Stimulated activated CD4-positive, alpha-beta T cell treated with anti-CD3 and anti-CD28 coated beads, TNF-alpha, amount 100 ng/mL, for 48 hours (primary cell): ENCODE measurements at places on chromosomes 3 and 15.

DNA sequence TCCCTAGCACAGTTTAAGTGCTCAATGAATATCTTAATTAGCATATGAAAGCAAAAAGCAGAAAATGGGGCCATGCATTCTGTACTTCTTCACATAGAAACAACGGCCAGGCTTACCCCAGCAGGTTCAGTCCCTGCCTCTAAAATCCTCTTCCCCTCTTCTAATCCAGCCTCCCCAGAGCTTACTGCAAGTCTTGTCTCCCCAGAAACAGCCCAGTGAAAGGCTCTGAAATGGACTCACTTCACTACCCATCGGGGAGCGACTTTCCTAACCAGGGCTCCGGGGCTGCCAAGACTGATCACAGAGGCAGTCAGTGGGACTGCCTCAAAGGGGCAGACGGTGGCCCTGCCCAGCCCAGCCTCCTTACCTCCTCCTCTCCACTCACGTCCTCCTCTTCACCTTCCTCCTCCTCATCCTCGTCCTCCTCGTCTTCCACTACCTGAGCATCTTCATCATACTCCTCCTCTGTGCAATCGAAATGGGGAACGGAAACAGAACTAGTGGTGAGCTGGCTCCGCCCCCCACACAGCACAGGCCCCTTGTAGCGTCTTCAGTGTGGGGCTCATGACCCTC is 38.0 kb downstream of the ANP32A start:
- no peak for DNase-seq

- no peak for DNase-seq
Observed at GRCh38 chr3:112619295-112619694, 21.6 kb downstream of the CCDC80 start.

- DNase-seq = no peak
Observed at GRCh38 chr3:86634361-86634760, 356.6 kb downstream of the VGLL3 start.

GRCh38 chr3:64895106-64895990 is 207.5 kb upstream of the ADAMTS9 start:
- DNase-seq = no peak

DNA sequence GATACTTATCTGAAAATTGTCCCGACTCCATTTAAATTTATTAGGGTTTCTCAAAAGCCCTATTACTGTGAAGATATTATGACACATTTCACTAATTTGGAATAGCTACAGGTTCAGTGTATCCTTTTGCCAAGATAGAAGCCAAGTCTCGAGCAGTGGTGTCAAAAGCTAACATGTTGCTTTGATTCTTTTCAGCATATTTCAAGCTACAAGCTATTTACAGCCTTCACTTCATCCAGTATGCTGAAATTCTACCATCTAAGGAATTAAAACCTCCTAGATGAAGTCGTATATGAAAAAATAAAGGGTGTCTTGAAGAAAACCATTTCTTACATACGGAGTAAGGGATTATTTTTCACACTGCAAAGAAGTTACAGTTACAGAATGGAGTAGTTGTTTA is 31.2 kb upstream of the ADAMTS9 start:
- DNase-seq = no peak

DNA sequence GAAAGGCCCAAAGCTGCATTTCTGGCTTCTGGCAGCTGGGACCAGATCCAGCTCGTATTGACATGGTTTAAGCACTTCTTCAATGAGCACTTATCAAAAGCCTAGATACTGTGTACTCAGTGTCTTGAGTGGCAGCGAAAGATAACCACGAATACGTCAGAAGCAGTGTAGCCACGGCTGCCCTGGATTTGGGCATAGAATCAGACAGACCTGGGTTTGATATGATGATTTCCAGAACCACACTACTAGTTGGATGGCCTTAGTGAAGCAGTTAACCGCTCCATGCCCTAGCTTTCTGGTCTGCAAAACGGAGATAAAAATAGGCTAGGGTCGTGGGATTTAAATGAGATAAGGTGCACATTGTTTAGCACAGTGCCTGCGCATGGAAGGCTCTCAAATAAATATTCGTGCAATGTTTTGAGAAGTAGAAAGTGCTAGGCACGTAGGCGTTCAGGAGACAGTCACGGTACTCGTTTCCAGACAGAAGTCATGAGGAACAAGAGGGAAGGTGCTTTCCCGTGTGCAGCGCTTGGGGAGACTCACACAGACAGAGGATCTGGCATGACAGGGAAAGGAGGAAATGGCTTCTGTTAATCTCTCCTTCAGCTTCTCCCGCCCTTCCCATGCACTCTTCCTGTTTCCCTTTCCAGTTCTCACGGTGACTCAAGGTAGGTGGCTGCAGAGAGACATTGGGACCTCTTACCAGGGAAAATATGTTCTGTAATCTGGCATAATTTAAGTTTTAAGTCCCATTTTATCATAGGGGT is 70.3 kb downstream of the CCNL1 start:
- no peak for DNase-seq

- DNase-seq = no peak
Observed at GRCh38 chr3:138513090-138513843, 78.9 kb downstream of the ESYT3 start.

DNA sequence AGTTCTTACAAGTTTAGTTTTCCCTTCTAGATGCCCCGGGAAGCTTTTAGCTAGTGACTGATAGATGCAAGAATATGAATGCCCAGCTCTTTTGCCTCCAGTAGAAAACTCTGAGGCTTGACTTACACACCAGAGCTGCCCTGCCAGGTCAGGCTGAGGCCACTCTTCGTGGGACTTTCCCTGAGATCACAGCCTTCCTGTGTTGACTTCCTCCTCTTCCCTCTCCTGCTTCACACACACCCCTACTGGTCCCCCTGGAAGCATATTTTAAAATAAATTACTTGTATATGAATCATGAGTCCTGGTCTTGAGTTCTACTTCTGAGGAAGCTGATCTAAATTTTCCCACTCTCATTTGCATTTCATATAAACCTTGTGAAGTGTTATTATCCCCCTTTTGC is 413.7 kb downstream of the PDCD6IP start:
- DNase-seq = no peak

DNA sequence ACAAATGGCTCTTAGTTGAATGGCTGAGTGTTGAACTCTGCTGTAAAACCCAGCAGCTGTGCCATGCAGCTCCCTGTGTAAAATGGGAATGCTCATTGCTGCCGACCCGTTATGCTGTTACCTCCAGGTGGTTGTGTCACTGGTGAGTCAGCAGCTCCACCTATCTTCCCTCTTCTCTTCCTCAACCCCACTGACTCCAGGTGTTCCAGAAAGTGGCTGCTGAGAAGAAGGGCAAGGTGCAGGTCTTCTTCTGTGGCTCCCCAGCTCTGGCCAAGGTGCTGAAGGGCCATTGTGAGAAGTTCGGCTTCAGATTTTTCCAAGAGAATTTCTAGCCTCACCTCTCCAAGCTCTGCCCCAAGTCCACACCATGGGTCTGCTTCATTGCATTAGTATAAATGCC is 41.9 kb downstream of the NOX5 start:
- no peak for DNase-seq

- DNase-seq = no peak
Observed at GRCh38 chr3:180011927-180012326, 24.8 kb downstream of the PEX5L start.

GRCh38 chr3:160943996-160944395 is 161.2 kb downstream of the B3GALNT1 start:
- DNase-seq = no peak

GRCh38 chr3:147757866-147758265 is 348.7 kb downstream of the ZIC1 start:
- no peak for DNase-seq

DNA sequence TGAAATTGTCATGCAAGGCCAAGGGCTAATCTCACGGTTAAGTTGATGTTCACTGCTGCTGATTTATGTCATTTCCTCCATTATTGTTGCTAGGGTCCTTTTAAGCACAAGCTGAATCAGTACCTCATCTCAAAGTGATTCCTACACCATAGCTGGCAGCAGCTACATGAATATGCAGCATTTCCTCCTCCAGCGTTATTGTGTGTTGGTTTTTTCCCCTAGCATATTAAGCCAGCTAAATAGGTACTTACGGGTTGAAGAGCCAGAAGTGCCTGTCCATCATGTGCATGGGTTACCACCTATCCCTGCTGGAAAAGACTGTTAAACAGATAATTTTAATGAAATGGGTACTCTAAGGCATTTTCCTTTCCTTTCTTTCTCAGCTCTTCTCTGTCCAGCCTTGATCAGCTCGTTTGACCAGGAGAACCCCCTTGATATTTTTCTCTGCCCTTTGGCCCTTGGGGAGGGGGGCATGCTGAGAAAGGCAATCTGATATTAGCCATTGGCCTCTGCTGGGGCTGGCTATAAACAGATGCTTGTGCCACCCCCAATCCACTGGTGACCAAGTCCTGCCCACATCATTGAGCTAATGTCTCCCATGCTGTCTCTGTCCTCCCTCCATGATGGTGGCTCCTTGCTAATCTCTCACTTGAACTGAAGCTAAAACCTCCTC is 115.6 kb upstream of the PLXNA1 start:
- no peak for DNase-seq

GRCh38 chr3:10933805-10934481 is 58.6 kb upstream of the SLC6A1 start:
- no peak for DNase-seq

DNA sequence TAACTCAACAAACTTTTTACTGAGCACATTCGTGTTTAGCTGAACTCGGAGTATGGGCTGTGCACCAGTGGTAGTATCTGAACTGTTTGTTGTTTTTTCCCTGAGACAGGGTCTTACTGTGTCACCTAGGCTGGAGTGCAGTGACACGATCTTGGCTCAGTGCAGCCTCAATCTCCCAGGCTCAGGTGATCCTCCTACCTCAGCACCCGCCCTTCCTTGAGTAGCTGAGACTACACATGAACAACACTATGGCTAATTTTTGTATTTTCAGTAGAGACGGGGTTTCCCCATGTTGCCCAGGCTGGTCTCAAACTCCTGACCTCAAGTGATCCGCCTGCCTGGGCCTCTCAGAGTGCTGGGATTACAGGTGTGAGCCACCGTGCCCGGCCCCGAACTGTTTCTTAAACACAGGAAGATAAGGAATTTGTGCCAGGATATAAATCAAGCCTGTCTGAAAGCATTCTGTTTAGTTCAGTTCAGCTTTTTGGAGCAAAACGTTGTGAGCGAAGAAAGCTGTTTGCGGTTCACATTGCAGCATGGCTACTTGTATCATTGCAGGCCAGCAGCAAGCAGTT is 40.4 kb upstream of the SKOR1 start:
- DNase-seq = no peak

GRCh38 chr3:49790626-49791411 is 4.5 kb upstream of the IP6K1 start:
- no peak for DNase-seq

- no peak for DNase-seq
Observed at GRCh38 chr3:9130345-9131305, 118.8 kb downstream of the SRGAP3 start.

DNA sequence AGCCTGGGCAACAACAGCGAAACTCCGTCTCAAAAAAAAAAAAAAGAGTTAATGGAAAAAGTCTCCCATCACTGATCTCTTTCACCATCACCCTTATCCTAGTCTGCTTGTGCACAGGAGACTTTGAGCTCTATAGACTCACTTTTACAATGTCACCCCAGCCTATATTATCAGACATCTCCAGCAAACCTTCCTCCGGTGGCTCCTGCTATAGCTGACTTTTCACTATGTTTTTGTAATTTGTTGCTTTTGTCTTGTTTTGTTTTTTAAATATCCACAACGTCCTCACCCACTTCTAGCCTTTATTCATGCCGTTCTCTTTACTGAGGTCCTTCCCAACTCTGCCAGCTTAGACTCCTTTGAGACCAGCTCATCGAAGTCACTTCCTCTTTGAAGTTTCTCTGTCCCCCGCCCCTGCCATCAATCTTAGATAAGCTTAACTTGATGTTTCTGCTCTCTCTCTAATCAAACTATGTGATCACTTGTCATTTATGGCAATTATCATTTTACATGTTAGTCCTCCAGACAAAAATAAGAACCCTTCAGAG is 82.7 kb upstream of the CHD2 start:
- DNase-seq = no peak

GRCh38 chr15:63991706-63992105 is 54.6 kb downstream of the DAPK2 start:
- DNase-seq = no peak

GRCh38 chr3:101333883-101334282 is 13.5 kb upstream of the IMPG2 start:
- no peak for DNase-seq

- DNase-seq = no peak
Observed at GRCh38 chr3:85342915-85343314, 384.1 kb downstream of the CADM2 start.

DNA sequence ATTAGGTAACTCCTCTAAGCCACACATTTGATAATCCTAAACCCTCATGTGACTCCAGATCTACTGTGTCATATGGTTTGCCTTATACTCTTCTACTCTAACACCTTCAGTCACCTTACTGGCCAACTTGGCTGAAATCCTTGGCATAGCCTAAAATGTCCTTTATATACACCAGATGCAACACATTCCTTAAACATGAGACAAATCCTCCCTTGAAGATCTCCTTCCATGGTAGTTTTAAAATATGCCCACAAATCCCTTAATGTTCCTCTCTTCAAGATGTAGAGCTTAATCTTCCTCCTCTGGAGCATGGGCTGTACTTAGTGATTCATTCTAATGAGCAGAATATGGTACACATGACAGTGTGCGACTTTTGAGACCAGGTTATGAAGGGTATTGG is 238.9 kb downstream of the SUCLG2 start:
- no peak for DNase-seq

DNA sequence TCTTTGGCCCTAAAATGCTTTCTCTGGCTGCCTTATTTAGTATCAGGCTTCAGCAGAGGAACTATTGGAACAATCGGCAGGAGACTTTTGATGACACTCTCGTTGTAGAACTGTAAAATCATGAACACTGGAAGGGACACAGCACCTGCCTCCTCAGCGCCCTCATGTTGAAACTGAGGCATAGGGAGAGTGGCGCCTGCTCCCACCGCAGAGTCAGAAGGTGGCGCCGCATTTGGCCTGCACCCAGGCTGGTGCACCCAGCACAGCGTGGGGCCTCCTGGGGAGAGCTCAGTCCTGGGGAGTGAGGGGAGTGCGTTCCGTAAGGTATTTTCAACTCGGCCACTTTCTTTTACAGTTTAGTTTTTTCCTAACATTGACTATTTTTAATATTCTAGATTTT is 78.2 kb upstream of the BLM start:
- no peak for DNase-seq

DNA sequence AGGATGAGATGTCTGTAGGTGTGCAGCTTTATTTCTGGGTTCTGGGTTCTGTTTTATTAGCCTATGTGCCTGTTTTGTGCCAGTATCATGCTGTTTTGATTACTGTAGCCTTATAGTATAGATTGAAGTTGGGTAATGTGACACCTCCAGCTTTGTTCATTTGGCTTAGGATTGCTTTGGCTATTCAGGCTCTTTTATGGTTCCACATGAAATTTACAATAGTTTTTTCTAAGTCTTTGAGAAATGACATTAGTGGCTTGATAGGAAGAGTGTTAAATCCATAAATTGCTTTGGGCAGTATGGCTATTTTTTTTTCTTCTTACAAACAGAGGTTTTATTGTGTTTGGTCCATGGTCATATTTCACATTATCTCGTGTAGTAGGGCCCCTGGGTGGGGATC is 285.8 kb upstream of the GADL1 start:
- DNase-seq = no peak

- no peak for DNase-seq
Observed at GRCh38 chr3:85864896-85865295, 906.1 kb downstream of the CADM2 start.
